ENCODE measurements at places on chromosomes 13 and 19. TPM values are rescaled to one million over a fixed set of nuclear protein-coding genes. Genes with fewer than 3 reads are reported as not detected.

Gene URAD
- not detected for total RNA-seq

Gene CBY2
- total RNA-seq: not detected

Gene PSG6
- total RNA-seq: not detected

Gene GGN
- 0.47 TPM for total RNA-seq

Gene NXNL1
- not detected for total RNA-seq

Gene RNF113B
- not detected for total RNA-seq

Gene TMEM255B
- total RNA-seq: 7.7 TPM

Gene GFY
- total RNA-seq: 2.6 TPM

Gene CDX2
- total RNA-seq: 12.5 TPM

Gene ZNF442
- total RNA-seq: not detected

Gene EDDM13
- not detected for total RNA-seq

Gene INAFM1
- total RNA-seq: 22.9 TPM

Gene S1PR5
- 4.4 TPM for total RNA-seq

Gene NRTN
- 11.5 TPM for total RNA-seq

Gene PDX1
- 1.7 TPM for total RNA-seq

Gene ADGRL1
- total RNA-seq: 88.6 TPM

Gene MOB3A
- 32.1 TPM for total RNA-seq

Gene ATP7B
- total RNA-seq: 10.3 TPM

Gene C13orf46
- 0.93 TPM for total RNA-seq

Gene MAST1
- total RNA-seq: 28.9 TPM

Gene SPIB
- total RNA-seq: 0.96 TPM

Gene SBSN
- total RNA-seq: 0.66 TPM

Gene PGLYRP2
- total RNA-seq: not detected

Gene CALR3
- not detected for total RNA-seq

Gene CNN1
- 0.64 TPM for total RNA-seq

Gene RAVER1
- total RNA-seq: 71.0 TPM

Gene CYP2A6
- total RNA-seq: 0.57 TPM

Gene ZNF85
- total RNA-seq: 2.5 TPM

Gene TLE6
- total RNA-seq: 10.9 TPM

Gene GPI
- total RNA-seq: 787 TPM

Gene FGF14
- total RNA-seq: not detected

Gene ZNF229
- not detected for total RNA-seq

Gene MAB21L1
- not detected for total RNA-seq

Gene ZSCAN4
- total RNA-seq: not detected

Gene OVOL3
- total RNA-seq: not detected

Gene ZNF581
- 44.4 TPM for total RNA-seq

Gene SIGLEC7
- total RNA-seq: not detected

Gene MYO1F
- total RNA-seq: 0.39 TPM

Gene ZNF100
- total RNA-seq: 8.5 TPM

Gene IGFL2
- total RNA-seq: not detected

Gene SPRED3
- 3.4 TPM for total RNA-seq

Gene PALM
- 43.7 TPM for total RNA-seq

Gene DIRAS1
- 33.7 TPM for total RNA-seq

Gene NCR1
- total RNA-seq: not detected

Gene CGB1
- total RNA-seq: 0.76 TPM

Gene FGF22
- total RNA-seq: 1.5 TPM
